ENCODE measurements at places on chromosomes 2 and 18.

GRCh38 chr2:44731505-44731904, 210.0 kb upstream of the SIX3 start:
- DNase-seq, result no peak

DNA sequence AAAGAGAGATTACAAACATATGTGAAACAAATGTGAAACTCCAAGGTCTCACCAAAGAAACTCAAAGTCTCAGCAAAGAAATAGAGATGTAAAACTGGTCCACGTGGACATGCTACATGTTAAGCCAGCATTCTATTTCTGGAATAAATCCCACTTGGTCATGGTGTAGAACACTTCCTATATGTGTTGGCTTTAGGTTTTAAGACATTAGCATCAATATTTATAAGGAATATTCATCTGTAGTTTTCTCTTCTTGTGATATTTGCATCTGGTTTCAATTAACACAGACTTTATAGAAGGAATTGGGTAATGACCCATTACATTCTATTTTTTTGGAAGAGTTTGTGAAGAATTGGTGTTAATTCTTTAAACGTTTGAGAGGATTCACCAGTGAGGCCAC, 133.1 kb downstream of the COPS8 start:
- DNase-seq, result no peak

DNA sequence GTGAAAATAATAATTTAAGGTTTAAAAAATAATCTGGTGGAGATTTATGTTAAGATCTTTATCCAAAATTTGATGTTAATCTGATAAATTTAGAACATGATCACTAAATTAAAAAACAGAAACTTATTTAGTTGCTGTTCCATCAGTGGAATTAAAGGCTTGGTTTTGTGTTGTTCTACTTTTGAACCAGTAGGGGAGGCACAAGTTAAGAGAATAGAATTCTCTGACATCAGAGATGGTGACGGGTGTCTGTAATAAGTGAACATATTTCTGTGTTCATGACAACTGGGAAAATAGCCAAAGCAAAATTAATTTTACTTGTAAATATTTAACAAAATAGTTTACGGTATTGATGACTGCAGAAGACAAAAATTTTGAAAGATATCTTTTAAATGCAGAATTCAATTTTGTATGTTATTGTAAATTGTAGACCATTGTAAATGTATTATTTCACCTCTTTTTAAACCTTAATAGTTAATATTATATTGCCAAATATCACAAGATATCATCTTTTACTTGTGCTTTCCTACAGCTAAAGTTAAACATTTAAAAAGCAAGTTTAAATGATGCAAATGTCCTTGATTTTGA, 106.0 kb downstream of the UBR3 start:
- DNase-seq, result no peak

DNA sequence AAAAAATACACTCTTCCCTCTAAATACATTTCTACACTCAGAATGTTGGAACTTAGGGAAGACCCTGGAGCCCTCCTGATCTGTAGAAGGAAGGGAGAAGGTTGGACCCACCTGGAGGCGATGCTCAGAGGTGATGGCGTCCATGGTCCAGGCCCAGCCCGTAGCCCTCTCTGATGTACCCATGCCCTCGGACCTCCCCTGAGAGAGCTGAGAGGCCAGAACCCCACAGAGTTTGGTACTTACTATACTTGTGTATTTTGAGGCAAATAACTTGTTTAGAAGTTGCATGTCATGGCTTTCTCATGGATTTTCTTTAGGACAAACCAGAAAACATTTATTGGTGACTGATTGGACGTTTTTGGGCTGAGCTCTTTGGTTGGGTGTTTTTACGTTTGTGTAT, 10.5 kb downstream of the CTDP1 start:
- DNase-seq, result no peak

DNA sequence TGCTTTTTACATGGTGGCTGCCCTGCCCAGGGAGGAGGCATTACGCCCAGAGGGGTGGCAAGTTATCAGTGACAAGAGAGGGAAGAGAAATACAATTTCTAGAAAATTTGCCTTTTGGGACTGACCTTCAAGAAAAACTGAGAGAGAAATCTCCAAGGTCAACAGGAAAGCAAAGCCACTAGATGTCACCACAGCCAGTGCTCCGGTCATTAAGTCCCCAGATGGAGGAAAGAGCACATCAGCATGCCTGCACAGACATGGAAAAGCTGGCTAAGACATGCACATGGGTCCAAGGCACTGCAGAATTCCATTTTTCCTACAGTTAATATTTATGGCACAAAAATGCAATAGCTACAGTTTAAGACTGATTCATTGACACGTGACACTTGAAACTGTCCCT, 21.0 kb downstream of the FHL2 start:
- DNase-seq, result no peak

- no peak for DNase-seq
These were observed 207.7 kb upstream of the CRIM1 start for GRCh38 chr2:36147670-36148390.

DNA sequence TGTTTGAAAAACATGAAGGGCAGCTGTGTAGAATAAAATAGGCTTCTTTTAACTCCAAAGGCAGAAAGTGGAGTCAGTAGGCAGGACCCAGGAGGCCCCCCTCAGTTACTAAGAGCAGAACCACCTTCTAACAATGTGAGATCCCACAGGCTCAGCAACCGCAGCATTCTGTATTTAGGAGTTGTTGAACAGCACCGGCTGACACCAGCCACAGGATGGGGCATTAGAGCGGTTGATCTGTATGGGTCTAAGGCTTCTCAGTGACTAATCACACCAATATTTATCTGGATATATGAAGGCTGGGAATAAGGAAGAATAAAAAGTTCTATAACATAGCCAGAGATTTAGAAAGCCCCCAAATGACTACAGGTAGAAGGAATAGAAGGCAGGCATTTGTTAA, 51.7 kb downstream of the MYO5B start:
- no peak for DNase-seq

DNA sequence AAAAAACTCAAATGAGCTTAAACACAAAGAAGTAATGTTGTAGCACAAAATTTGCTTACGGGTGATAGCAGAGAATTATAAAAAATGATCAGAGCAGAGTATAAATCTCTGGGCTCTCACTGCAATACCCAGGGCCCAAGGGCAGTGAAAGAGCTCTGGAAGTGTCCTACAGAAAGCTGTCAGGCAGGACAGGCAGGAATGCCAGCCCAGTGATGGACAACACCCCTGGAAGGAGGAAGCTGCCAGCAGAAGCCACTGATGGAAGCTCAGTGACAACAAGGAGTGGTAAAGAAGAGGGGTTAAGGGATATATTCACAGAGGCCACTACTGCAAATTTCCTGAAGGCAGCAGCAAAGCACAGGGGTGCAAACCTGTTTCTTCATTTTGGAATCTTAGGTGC, 214.9 kb downstream of the L3MBTL4 start:
- DNase-seq, result no peak

DNA sequence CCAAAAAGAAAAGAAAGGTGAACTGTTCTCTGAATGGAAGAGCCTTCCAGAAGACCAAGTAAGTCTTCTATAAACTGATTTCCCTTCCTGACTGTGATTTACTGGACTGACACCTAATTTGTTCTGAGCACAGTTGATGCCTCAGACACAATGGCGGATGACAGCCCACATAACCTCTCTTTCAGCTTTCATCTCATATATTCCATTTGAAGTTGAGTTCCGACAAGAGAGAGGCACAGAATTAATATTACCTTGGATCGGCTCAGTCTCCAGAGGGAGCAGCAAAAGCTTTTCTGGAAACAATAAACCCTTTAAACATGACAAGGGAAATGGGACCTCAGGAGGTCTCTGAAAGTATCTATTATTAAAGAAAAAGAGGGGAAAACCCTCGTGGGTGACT, 638.7 kb upstream of the SETBP1 start:
- no peak for DNase-seq

DNA sequence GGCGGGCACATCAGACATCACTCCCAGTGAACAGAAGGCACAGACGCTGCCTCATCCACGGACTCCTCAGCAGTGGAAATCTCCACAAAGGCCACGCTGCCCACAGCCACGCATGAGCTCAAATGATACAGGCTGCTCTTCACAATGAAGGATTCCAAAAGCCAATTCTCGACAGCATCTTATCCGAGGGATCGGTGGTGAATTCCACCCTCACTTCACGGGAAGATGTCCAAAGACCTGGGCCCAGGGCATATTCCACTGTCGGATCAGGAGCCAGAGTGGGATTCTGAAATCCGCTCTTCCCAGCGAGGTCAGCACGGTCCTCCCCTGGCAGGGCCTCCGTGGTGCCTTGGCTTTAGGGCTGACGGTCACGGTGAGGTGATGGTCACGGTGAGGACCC, 55.8 kb downstream of the EIPR1 start:
- no peak for DNase-seq

DNA sequence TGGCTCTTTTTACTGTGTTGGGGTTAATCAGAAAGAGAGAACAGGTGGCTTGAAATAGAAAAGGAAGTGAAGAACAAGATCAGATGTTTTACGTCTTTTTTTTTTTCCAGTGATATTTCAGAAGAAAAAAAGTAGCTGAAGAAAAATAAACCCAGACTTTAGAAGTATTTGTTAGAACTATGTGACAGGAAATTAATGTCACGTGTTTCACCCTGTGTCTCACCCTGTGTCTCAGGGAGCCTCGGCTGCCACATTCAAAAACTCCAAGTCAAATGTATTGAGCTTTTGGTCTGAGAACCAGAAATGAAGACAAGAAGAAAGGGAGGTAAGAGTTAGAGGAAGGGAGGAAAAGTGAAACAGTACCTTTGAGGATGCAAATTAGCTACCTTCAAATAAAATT, 38.0 kb downstream of the AKAIN1 start:
- DNase-seq, result no peak

DNA sequence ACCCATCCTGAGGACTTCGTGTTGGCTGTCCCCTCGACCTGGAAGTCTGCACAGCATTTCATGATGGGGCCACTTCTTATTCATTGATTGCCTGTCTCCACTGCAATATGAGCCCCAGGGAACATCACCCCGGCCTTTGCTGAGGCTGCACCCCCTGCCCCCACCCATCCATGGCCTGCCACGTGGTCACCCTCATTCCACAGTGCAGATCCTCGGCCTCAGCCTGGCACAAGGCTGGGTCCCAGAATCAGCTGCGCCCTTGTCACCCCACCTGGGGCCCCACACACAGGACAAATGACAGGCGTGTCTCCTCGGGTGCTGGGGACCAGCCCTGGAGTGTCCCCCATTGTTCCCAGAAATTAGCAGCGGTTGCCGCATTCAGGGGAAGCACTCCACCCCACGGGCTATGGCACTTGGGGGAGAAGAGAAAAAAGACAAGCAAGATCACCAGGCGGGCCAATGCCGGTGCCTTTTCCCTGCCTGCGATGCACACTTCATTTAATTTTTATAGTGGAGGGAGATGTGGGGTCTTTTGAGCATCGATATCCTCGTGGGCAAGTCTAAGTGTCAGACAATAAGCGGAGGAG, 157.4 kb downstream of the INHBB start:
- DNase-seq, result no peak

DNA sequence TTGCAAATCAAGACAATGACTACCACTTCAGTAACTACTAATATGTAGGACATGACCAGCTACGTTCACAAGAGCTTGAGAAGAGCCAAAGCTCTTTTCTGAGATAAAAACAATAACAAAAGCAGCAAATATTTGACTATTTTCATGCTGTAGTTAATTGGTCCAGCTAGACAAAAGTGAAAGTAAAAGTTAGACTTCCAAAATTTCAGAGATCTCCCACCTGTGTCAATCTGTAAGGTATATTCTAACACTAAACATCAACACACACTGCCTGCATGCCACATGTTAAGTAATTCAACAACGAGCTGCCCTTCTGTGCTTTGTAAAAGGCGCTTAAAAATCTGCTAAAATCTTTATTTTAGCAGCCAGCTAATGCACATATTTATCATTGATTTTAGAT, 185.9 kb downstream of the SLC39A10 start:
- no peak for DNase-seq

DNA sequence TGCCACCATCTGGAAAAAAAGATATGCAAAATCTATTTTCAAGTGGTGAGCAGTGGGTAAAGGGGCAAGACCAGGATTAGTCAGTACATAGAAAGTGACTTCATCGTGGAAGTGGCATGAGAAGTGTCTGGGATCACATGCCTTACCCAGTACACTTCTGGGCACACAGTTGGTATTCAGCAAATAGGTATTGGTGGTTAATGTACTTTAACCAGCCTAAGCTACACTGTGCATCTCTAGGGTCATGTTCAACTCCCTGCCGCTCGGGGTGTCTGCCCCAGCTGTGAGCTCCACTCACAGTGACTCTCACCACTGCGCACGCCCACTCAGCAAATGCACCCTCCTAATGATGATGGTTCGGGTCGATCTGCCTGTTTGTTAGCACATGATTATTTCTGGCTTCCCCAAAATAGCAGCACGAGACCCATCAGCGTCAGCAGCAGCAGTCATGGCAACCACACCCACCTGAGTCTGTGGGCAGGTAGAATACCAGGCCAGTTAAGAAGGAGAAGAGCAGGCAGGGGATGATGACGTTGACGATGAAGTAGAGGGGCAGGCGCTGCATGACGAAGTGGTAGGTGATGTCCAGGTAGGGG, 11.1 kb downstream of the CHRNA1 start:
- no peak for DNase-seq

DNA sequence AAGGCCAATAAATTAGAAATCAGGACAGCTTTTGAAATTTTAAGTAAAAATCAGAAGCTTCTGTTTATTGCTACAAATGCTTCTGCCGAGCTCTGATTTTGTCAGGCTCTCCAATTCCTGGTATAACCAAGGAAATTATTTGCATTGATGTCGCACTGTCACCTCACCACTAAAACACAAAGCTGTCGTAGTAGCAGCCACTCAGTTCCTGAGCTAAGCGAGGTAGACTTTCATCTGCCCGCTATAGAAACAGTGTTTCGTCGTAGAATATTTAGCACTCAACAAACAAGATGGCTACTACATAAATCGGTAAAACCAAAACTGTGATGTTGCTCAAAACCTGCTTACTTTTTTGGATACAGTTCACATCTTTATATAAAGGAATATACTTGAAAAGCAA, 141.3 kb upstream of the FOSL2 start:
- no peak for DNase-seq

- DNase-seq, result no peak
These were observed 11.1 kb downstream of the ACVR2A start for GRCh38 chr2:147855977-147856376.

- DNase-seq, result no peak
These were observed 3.5 kb upstream of the B3GNT7 start for GRCh38 chr2:231391981-231392380.

DNA sequence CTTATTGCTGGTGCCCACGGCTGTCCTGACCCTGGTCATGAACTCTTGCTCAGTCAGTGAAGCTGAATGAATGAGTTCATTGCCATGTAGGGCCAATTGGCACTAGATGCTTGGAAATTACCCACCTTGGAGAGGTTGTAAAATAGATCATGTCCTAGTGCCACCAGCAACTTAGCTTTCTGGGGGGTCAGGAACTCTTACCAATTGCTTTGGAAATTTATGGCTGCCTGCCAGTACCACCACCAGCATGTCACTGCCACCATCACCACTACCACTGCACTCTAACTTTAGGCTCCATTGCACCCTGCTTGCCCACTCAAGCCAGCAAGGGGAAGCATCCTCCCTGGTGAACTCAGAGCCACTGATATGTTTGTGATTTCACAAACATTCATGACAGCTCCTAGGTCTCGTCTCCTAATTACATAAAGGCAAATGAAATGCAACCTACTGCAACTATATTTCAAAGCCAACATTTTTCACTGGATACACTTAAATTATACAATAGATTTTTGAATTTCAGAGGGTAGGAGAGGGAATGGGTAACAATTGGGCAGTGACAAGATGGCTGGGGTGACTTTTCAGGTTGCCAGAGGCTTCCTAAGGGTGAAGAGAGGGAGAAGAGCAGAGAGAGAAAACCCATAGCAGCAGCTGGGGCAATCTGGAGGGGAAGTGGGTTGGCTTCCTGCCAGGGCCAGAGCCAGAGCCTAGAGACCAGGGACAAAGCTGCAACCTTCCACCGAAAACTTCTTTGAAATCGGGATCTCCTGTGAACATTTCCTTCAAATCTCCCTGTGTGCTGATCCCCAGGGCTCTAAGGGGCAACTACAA, 3.5 kb upstream of the EMILIN1 start:
- no peak for DNase-seq
